GM12892 (cell line): ENCODE measurements at places on chromosomes 3 and 15.

- no peak for DNase-seq
Observed at GRCh38 chr3:175335229-175335628, 476.1 kb downstream of the NAALADL2 start.

GRCh38 chr15:55588815-55589115 is 620 bp upstream of the PYGO1 start:
- DNase-seq = no peak

- no peak for DNase-seq
Observed at GRCh38 chr3:197503652-197504051, 52.1 kb downstream of the BDH1 start.

- DNase-seq = no peak
Observed at GRCh38 chr3:28586325-28586724, 237.7 kb upstream of the AZI2 start.

- DNase-seq = no peak
Observed at GRCh38 chr15:70111203-70112073, 13.7 kb upstream of the TLE3 start.

DNA sequence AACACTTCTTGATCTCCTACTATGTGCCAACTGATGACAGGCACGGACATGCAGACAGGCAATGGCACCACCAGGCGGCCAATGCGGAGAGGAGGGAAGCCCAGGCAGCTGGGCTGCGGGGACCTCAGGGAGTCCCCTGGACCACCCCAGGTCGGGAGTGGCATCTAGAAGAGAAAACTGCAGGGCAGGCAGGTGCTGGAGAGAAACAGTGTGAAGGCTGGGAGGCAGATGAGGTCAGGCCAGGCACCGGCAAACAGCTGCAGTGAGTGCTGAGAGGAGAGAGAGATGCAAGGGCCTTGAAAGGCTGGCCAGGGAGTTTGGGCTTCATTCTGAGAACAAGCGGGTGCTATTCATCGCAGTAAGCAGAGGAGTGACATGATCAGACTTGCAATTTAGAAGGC is 29.1 kb downstream of the SLC6A1 start:
- no peak for DNase-seq
